ENCODE measurements at places on chromosomes 7 and 10.

DNA sequence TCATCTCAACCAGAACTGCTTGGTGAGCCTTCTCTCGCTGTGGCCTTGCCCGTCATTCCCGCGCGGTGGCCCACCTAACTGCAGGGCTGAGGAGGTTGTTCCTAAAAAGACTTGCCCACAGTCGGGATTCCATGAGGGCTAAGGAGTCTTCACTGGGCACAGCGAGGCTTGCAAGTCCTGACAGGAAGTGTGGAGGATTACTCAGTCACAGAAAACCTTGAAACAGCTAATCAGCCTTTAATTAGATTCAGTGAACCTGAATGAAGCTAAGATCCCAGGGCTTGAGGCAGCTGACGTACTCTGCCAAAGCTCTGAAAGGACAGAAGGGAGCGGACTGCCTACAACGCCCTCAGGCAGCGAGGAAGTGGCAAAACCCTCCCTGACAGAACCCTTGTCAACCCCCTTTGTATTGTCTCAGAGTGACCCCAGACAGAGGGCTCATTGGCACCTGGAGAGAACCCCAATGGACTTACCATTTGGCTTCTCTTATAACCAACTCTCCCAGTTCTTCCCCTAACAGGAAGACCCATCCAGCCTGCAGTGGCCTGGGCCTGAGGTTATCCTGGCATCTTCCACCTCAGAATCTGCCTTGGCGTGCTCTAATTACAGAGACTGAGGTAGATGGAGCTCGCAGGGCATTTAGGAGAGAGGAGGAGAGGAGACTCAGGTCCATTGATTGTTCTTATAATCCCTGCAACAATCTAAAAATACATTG, 2.5 kb upstream of the LAMB4 start:
- H3K27me3 ChIP-seq = no peaks in the 10 kb centered on the region
- H3K36me3 ChIP-seq = no peaks in the 10 kb centered on the region
- no peak overlapping the region for H3K4me3 ChIP-seq

GRCh38 chr7:106779877-106780276, 85.2 kb upstream of the PIK3CG start:
- no peak for DNase-seq
- H3K36me3 ChIP-seq = no peaks in the 10 kb centered on the region
- no peaks in the 10 kb centered on the region for H3K27me3 ChIP-seq

DNA sequence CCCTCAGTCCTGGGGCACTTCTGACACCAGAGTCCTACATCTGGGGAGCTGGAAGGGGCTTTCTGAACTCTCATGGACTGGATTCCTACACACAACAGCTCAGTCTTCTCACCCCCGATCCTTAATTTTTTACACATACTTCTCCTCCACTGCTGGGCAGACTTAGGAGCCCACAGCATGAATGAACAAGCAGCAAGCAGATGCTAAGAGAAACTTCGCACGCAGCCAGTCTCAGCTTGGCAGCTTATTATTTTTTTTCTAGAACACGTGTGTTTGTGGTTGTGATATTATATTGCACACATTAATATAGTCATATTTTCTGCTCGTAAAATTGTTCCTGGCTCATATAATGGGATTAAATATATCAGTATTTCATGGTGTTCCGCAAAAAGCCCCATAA, 50.9 kb upstream of the LOXL4 start:
- no peak overlapping the region for H3K27ac ChIP-seq
- H3K27me3 ChIP-seq = no peaks in the 10 kb centered on the region
- H3K4me3 ChIP-seq = no peak overlapping the region
- H3K36me3 ChIP-seq = no peaks in the 10 kb centered on the region
- DNase-seq = no peak

DNA sequence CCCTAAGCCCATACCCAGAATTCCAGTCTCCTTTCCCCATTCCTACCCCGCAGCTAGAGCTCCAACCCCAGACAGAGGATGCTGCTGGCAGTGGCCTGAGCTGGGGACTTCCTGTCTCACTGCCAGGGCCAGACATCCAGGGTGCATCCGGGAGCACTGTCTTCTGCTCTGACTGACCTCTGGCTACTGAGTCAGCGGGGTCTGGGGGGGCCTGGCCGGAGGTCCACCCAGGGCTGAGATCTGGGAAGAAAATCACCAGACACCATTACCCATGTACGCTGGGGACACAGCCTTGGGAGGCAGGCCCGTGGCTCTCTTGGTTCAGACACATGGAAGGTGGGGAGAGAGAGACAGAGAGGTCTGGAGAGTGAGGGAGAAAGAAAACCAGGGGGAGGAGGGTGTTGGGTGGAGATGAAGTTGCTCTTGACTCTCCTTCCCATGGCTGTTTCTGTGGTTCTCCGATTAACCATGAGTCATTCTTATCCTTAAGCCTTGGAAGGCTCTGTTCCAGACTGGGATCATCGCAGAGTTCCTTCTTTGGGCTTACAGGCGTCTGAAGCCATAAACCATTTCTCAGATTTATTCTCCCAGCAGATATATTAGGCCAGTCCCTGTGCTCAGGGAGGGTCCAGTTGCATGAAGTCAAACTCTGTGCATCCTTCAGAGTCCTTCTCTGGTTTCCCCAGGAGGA, 23.6 kb downstream of the TSPAN15 start:
- H3K27ac ChIP-seq = peak overlapping the region; percentile 89
- peak; percentile 54 for DNase-seq
- no peaks in the 10 kb centered on the region for H3K27me3 ChIP-seq
- no peaks in the 10 kb centered on the region for H3K4me1 ChIP-seq
- H3K36me3 ChIP-seq = no peaks in the 10 kb centered on the region
- H3K4me3 ChIP-seq = no peak overlapping the region

DNA sequence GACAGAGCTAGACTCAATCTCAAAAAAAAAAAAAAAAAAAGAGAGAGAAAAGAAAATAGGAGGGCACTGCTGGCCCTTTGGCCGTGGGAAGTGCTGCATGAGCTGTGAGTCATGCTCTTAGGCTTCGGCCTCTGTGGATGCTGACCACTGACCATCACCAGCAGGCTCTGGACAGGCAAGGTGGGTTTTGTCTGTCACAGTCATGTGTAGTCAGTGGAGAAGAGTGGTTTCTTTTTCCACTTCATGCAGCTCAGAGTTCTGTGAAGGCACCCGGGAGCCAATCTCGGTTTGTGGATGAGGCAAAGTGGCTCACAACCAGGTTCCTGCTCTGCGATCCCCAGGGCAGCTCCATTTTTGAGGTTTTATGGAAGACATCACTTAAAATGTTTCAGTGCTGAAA, 58.1 kb downstream of the PRTFDC1 start:
- no peaks in the 10 kb centered on the region for H3K4me1 ChIP-seq
- no peak for DNase-seq
- no peak overlapping the region for H3K27ac ChIP-seq

DNA sequence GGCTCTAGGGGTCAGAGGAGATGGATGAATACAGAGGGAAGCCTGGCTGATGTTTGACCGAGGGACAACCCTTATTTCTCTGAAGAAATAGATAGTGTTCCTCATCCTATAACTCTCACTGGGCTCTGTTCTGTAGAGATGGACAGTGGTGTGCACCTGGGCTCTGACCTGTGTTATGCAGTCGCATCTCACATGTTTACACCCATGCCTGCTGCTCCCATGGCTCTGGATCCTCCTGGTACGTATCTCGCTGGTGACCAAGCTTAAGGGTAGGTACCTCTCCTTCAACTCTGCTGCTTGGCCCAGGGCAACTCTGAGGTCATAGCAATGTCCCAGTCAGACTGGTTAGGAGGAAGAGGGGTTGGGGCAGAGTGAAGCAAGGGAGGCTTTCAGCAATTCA, 42.8 kb downstream of the ADRA2A start:
- H3K4me1 ChIP-seq = no peaks in the 10 kb centered on the region
- peaks cover 3% of the 10 kb centered on the region for H3K27me3 ChIP-seq
- DNase-seq = peak; percentile 21
- no peaks in the 10 kb centered on the region for H3K36me3 ChIP-seq

DNA sequence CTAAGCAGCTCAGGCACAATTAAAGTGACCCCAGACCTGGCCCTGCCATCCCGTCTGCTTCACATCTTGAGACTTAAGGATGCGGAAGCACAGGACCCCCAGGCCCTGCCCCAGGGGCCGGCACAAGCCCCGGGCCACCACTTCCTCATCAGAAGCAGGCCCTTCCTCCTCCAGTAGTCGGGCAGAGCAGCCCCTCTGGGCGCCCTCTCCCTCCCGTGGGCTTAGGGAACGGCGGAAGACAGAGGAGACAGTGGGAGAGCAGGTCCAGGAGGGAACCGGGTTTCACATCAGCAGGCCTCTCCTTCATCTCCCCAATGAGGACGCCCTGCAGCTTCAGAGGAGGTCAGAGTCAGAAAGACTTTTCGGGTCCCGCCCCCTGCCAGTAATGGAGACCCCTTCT, 135.7 kb upstream of the PPIF start:
- H3K4me3 ChIP-seq = no peak overlapping the region
- H3K4me1 ChIP-seq = no peaks in the 10 kb centered on the region
- no peak for DNase-seq
- peaks cover 18% of the 10 kb centered on the region for H3K36me3 ChIP-seq
- H3K27ac ChIP-seq = no peak overlapping the region

GRCh38 chr7:4024806-4025205, 657.3 kb upstream of the FOXK1 start:
- H3K4me3 ChIP-seq = no peak overlapping the region
- peak overlapping the region; percentile 83 for H3K27ac ChIP-seq
- no peaks in the 10 kb centered on the region for H3K4me1 ChIP-seq
- no peak for DNase-seq
- no peaks in the 10 kb centered on the region for H3K27me3 ChIP-seq
- H3K36me3 ChIP-seq = peaks cover 10% of the 10 kb centered on the region

DNA sequence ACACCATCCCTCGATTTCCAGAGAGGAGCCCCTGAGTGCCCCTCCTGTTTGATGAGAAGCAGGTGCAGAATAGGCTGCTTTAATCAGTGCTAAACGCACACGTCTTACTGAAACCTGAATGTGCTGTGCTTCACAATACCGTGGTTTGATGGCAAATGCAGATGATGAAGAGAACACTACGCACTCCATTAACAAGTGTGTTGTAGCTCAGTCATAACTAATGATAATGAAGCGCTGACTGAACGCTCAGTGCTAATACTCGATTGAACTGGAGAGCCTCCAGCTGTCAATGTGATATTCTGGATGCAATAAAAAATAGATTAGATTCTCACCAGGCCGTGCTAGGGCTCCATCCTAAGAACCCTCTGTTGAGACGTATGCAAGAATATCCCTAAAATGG, 279.7 kb upstream of the PLPP4 start:
- no peak overlapping the region for H3K27ac ChIP-seq
- H3K4me1 ChIP-seq = no peaks in the 10 kb centered on the region
- H3K4me3 ChIP-seq = no peak overlapping the region
- DNase-seq = no peak

- no peak for DNase-seq
- H3K4me3 ChIP-seq = no peak overlapping the region
- peaks cover 9% of the 10 kb centered on the region for H3K4me1 ChIP-seq
- no peaks in the 10 kb centered on the region for H3K27me3 ChIP-seq
- H3K36me3 ChIP-seq = no peaks in the 10 kb centered on the region
- no peak overlapping the region for H3K27ac ChIP-seq
Observed at GRCh38 chr7:149500910-149501309, 3.3 kb upstream of the ZNF746 start.

GRCh38 chr10:51602326-51602725, 97.1 kb downstream of the CSTF2T start:
- DNase-seq = no peak
- no peaks in the 10 kb centered on the region for H3K4me1 ChIP-seq
- no peak overlapping the region for H3K27ac ChIP-seq
- H3K27me3 ChIP-seq = no peaks in the 10 kb centered on the region
- H3K36me3 ChIP-seq = no peaks in the 10 kb centered on the region

DNA sequence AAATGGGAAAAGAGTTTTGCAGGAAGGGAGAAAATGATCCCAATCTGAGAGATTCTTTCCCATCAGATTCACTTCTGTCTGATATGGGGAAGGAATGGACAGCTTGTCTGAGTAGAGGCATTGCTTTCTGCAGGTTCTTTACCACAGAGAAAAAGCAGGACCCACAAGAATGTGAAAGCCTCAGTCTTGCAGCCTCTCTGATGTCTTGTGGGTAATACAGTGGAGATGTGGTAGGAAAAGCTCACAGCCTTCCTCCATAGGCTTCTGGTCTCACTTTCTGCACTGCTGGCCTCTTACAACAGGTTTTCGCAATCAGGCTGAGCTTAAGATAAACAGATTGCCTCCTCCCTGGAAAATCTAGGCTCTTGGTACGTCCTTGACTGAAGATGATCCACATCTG, 551 bp downstream of the IFIT1 start:
- H3K27ac ChIP-seq = peak overlapping the region; percentile 77
- peak overlapping the region; percentile 56 for H3K4me3 ChIP-seq
- DNase-seq = peak; percentile 63
- H3K4me1 ChIP-seq = peaks cover 36% of the 10 kb centered on the region
- H3K36me3 ChIP-seq = no peaks in the 10 kb centered on the region

- H3K4me1 ChIP-seq = no peaks in the 10 kb centered on the region
- no peak overlapping the region for H3K4me3 ChIP-seq
- H3K27ac ChIP-seq = no peak overlapping the region
- DNase-seq = no peak
Observed at GRCh38 chr10:86556933-86557649, 35.5 kb upstream of the WAPL start.

DNA sequence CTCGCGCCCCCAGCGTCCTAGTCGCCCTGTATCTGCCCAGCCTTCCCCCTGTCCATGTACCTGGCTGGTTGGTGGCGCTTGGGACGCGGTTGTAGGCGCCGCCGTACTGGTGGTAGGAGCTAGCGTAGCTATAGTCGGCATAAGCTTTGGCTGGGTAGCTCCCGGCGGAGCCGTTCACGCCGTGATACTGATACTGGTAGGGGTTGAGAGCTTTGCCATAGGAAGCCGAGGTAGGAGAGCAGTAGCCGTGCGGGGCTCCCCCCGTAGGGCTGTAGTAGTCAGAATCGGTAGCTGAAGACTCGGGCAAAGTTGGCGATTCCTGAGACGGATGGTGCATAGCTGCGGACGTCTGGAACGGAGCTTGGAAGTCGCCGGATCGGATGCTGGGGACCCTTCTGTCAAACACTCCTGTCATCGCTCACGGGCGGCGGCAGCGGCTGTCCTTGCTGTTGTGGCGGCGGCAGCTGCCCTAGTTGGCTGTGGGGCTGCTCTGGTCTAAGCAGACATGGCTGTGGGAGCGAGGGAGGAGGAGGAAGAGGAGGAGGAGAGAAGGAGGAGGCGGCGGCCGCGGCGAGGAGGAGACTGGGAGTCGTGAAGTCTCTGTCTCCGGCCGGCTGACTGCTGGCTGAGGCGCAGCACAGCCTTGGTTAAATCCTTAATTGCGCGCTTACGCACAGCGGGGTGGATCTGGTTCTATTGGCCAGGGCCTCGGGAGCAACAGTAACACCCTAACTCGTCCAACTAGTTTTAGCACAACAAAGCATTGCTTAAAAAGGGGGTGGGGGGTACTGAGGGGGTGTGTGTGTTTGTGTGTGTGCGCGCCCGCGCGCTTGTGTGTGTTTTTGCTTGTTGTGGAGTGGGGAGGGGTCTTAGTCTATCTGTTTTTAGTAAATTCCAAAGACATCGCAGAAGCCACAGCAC, at the start of gene DLX5:
TSS of gene DLX5 (minus strand) at position 623 of the 921 bp plus-strand sequence. CDS start at position 415, 208 bp downstream.
- peak; percentile 61 for DNase-seq
- H3K27me3 ChIP-seq = peaks cover 75% of the 10 kb centered on the region
- peaks cover 42% of the 10 kb centered on the region for H3K4me1 ChIP-seq

Measured in tibial artery (tissue), 4 donors.